Activated naive CD8-positive, alpha-beta T cell treated with anti-CD3 and anti-CD28 coated beads for 36 hours (primary cell): ENCODE measurements at places on chromosomes 12 and 14. TPM values are rescaled to one million over a fixed set of nuclear protein-coding genes. Genes with fewer than 3 reads are reported as not detected.
A peak's percentile ranks its signal among the peaks of the same experiment; 100 is the strongest.

DNA sequence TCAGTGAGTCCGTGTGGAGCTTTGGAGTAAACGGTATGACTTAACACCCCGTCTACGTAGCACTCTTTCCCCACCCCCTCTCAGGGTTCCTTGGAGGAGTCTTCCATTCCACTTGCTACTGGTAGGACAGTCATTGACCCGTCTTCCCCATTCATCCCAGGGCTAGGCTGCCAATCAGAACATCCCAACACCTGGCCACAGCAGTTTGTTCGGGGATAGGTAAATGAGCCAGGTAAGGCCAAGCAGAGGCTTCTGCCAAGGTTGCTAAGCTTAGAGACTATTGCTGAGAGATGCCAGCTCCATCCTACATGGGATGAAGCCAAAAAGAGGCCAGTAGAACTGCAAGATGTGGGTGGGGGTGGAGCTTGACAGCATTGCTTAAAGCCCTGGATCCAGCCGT is 130.8 kb downstream of the BCL11B start:
- no peak overlapping the region for H3K27ac ChIP-seq
- DNase-seq, result no peak
- no peaks in the 10 kb centered on the region for H3K27me3 ChIP-seq
- H3K4me3 ChIP-seq, result no peak overlapping the region

DNA sequence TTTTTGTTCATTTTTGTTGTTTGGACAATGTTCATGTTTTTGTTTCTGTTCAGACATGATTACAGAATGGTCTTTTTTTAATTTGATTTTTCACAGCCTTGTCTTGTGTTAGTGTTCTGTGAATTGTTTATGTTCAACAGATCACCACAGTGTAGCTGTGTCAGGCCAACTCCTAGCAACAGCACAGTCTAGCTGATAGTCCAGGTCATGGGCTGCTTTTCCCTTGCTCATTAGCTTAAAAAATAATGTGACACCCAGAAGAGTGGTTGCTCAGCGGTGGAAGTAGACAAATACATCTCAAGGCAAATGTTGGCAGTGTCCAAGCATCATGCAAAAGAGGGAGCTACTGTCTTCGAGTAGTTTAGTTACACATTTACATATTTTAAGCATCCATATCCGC is 22.4 kb downstream of the WBP11 start:
- H3K27ac ChIP-seq, result no peak overlapping the region
- peaks cover 18% of the 10 kb centered on the region for H3K36me3 ChIP-seq
- H3K4me3 ChIP-seq, result no peak overlapping the region
- peaks cover 22% of the 10 kb centered on the region for H3K4me1 ChIP-seq
- no peak for DNase-seq

DNA sequence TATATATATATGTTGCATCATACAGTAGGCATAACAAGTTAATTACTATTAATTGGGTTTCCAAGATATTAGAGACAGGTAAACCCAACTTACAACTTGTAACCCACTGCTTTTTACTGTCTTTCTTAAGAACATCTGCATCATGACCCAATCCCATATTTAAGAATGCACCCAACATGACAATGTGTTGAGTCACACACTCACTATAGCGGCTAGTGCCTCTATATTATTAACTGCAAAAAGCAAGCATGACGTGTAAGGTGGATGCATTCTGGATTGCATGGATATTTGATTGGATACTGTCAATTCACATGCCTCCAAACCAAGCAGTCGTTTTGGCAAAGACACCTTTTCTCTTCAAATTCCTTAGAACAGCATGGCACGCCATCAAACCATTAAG is 68.2 kb downstream of the KSR2 start:
- no peak overlapping the region for H3K27ac ChIP-seq
- no peak overlapping the region for H3K4me3 ChIP-seq
- H3K27me3 ChIP-seq, result peaks cover 4% of the 10 kb centered on the region
- DNase-seq, result no peak
- H3K4me1 ChIP-seq, result no peaks in the 10 kb centered on the region

DNA sequence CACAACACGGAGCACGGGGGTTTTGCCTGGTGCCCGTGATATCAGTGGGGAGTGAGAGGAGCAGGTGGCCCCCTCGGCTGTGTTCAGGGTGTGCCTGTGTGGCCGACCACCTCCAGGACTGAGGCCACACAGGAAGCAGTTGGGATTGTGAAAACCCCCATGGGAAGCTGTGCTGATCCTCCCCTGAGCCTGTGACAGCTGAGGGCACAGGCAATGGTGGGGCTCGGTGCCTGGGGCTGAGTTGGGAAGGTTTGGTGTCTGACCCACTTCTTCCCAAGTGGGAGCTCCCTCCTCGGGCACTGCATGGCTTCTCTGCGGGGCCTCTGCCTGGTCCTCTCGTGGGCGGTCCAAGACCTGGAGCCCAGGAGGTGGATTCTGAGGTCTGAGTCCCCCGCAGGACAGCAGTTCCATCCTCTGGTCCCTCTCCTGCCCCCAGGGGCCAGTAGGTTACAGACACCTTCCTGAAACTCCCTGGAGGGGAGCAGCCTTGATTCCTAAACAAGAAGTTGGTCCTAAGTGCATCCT is 17.9 kb downstream of the PACS2 start:
- H3K27me3 ChIP-seq, result no peaks in the 10 kb centered on the region
- no peak overlapping the region for H3K27ac ChIP-seq
- DNase-seq, result no peak
- H3K4me1 ChIP-seq, result peaks cover 29% of the 10 kb centered on the region

DNA sequence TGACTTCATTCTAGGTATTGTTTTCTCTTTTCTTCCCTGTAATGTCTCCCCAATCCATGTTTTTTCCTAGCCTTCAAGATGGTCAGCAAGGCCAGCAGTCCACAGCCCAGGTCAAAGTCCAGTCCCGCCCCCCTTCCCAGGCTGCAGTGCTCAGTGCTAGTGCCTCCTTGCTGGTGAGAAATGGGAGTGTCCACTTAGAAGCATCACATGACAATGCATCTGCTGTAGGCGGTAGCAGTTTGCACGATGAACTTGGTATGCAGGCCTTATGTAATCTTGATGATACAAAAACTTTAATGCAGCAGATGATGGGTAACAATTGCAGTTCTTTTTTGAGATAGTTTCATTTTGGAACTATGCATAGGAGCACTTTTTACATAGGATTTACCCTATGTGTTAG is 88.4 kb downstream of the PCNX1 start:
- peaks cover 21% of the 10 kb centered on the region for H3K36me3 ChIP-seq
- peaks cover 43% of the 10 kb centered on the region for H3K4me1 ChIP-seq
- no peaks in the 10 kb centered on the region for H3K27me3 ChIP-seq
- H3K4me3 ChIP-seq, result no peak overlapping the region
- peak overlapping the region; percentile 5 for H3K27ac ChIP-seq

- H3K4me1 ChIP-seq, result peaks cover 11% of the 10 kb centered on the region
- H3K36me3 ChIP-seq, result no peaks in the 10 kb centered on the region
- H3K27ac ChIP-seq, result no peak overlapping the region
- H3K27me3 ChIP-seq, result peaks cover 14% of the 10 kb centered on the region
- no peak for DNase-seq
- no peak overlapping the region for H3K4me3 ChIP-seq
Measured at GRCh38 chr12:59181196-59181777, 261.0 kb upstream of the LRIG3 start.

GRCh38 chr12:18145924-18146323 is 55.9 kb upstream of the RERGL start:
- no peaks in the 10 kb centered on the region for H3K36me3 ChIP-seq
- H3K27ac ChIP-seq, result no peak overlapping the region
- H3K4me3 ChIP-seq, result no peak overlapping the region

GRCh38 chr14:30443368-30444007 is 115.5 kb upstream of the G2E3 start:
- no peaks in the 10 kb centered on the region for H3K36me3 ChIP-seq
- H3K27ac ChIP-seq, result no peak overlapping the region
- no peak for DNase-seq
- no peak overlapping the region for H3K4me3 ChIP-seq
- H3K4me1 ChIP-seq, result no peaks in the 10 kb centered on the region
- peaks cover 11% of the 10 kb centered on the region for H3K27me3 ChIP-seq

DNA sequence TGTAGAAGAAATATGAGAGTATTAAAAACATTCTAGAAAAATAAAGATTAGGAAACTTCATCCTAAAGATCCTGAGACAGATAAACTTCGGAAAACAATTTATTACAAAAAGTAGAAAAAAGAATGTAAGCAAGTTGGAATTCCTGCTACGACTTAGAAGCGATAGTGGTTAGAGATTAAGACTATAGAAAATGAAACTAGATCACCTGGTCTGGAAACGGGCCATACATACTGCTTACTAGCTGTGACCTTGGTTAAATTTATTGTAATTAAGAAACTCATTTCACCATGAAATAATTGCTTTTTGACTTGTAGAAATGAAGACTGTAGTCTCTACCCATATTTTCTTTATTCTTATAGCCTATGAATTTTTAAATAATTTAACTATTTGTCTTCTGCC is 614.1 kb downstream of the SLC16A7 start:
- no peaks in the 10 kb centered on the region for H3K4me1 ChIP-seq
- no peaks in the 10 kb centered on the region for H3K36me3 ChIP-seq
- no peak for DNase-seq

GRCh38 chr12:34625116-34625515 is 602.8 kb downstream of the ALG10 start:
- DNase-seq, result no peak
- H3K27me3 ChIP-seq, result no peaks in the 10 kb centered on the region
- H3K27ac ChIP-seq, result no peak overlapping the region
- no peaks in the 10 kb centered on the region for H3K36me3 ChIP-seq

GRCh38 chr12:132506328-132507160 is 16.6 kb downstream of the FBRSL1 start:
- H3K27ac ChIP-seq, result peak overlapping the region; percentile 59
- DNase-seq, result peak; percentile 80
- peaks cover 42% of the 10 kb centered on the region for H3K4me1 ChIP-seq
- peak overlapping the region; percentile 20 for H3K4me3 ChIP-seq
- H3K27me3 ChIP-seq, result peaks cover 3% of the 10 kb centered on the region

DNA sequence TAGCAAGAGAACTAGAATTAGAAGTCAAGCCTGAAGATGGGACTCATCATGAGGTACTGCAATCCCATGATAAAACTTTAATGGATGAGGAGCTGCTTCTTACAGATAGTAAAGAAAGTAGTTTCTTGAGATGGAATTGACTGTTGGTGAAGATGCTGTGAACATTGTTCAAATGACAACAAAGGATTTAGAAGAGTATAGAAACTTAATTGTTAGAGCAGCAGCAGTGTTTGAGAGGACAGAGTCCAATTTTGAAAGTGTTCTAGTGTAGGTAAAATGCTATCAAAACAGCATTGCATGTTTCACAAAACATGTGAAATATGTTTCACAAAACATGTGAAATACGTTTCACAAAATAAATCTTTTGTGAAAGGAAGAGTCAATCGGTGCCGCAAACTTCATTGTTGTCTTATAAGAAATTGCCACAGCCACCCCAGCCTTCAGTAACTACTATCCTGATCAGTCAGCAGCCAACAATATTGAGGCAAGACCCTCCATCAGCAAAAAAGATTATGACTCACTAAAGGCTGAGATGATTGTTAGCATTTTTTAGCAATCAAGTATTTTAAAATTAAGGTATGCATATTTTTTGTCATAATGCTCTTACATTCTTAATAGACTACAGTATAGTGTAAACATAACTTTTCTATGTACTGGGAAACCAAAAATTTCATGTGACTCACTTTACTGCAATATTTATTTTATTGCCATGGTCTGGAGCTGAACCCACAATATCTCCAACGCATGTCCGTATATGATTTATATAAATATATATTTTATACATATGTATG is 173.4 kb upstream of the BMP4 start:
- no peaks in the 10 kb centered on the region for H3K27me3 ChIP-seq
- DNase-seq, result no peak
- no peak overlapping the region for H3K27ac ChIP-seq
- H3K4me1 ChIP-seq, result no peaks in the 10 kb centered on the region
- no peaks in the 10 kb centered on the region for H3K36me3 ChIP-seq
- H3K4me3 ChIP-seq, result no peak overlapping the region

GRCh38 chr12:66726556-66726955 is 47.7 kb upstream of the GRIP1 start:
- no peaks in the 10 kb centered on the region for H3K27me3 ChIP-seq
- no peak overlapping the region for H3K4me3 ChIP-seq
- H3K27ac ChIP-seq, result no peak overlapping the region
- no peak for DNase-seq
- H3K4me1 ChIP-seq, result peaks cover 3% of the 10 kb centered on the region
- no peaks in the 10 kb centered on the region for H3K36me3 ChIP-seq

DNA sequence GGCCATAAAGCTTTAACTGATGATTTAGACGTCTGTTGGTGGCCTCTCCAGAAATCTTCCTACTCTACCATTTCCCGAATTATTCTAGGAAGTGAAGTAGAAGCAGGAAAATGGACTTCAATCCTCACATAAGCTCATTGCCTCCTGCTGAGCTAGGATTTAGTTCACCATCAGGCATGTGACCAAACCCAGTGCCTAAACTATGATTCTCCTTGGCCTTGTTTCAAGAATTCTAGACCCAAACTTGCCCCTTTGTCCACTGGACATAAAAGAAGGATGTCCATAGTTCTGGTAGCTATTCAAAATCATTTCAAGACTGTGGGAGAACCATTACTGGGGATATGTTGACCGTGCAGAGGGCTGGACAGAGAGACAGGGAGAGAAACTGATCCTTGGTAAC is 105.8 kb downstream of the C12orf50 start:
- H3K27ac ChIP-seq, result no peak overlapping the region
- no peaks in the 10 kb centered on the region for H3K36me3 ChIP-seq
- no peaks in the 10 kb centered on the region for H3K27me3 ChIP-seq
- no peaks in the 10 kb centered on the region for H3K4me1 ChIP-seq

DNA sequence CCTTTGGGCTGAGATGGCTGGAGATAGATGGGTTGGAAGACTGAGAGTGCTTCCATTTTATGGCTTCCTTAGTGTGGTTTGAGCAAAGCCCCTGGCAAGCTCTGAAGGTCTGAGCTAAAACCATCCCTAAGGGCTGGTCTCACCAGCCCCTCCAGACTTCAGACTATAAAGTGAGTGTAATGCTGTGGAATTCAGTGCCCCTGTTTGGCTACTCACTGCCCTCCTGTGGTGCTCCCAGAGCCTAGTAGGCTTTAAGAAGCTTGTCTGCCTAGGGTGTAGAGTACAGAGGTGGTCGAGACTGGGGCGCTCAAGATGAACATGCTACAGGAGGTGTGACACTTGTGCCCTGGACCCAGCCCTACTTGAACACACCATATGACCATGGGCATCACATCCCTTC is 246.7 kb upstream of the FKBP4 start:
- H3K36me3 ChIP-seq, result no peaks in the 10 kb centered on the region
- peaks cover 10% of the 10 kb centered on the region for H3K27me3 ChIP-seq
- no peaks in the 10 kb centered on the region for H3K4me1 ChIP-seq
- no peak overlapping the region for H3K4me3 ChIP-seq

TMEM229B gene
- 3.1 TPM for total RNA-seq

LRRC9 gene
- 0.66 TPM for total RNA-seq

EPYC gene
- total RNA-seq, result not detected

EMP1 gene
- 4.4 TPM for total RNA-seq

GNB3 gene
- not detected for total RNA-seq

ANO2 gene
- total RNA-seq, result not detected
